ENCODE measurements at places on chromosomes 6 and 20.

DNA sequence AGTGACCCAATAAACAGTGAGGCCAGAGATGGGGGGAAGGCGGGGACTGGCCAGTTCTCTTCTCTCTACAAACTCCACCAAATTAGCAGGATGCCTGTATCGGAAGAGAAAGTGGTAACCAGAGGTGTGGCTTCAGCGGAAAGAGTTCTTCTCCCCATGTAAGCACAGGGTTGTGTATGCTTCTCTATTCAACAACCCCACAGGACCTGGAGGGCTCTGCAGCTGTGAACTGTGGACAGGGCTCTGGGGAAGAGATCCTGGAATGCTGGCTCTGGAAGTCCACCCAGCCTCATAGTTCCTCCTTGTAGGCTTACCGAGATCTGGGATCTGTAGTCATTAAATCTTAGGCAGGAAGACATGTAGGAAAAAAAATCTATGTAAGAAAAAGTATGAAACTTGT is 186.2 kb downstream of the FOXC1 start:
- no peak for DNase-seq

DNA sequence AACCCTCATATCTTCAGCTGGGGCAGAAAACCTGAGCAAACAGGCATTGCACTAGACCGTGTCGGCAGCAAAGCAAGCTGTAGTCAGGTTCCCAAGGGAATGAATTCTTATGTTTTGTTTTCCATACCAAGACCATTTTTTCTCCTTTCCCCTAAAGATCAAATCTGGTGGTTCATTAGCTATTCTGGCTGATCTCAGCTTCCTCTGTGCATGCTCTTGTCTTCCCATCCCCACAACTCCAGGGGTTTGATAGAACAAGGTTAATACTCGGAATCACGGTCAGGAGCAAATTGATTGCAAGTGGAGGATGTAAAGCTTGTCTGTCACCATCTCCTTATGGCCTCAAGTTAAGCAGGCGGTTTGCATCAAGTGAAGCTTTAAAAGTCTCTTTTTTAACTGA is 778.8 kb downstream of the KIF16B start:
- no peak for DNase-seq

GRCh38 chr6:42744351-42744893 is 1.5 kb downstream of the TBCC start:
- DNase-seq = no peak

- DNase-seq = no peak
Observed at GRCh38 chr6:155830531-155830930, 374.9 kb upstream of the NOX3 start.

GRCh38 chr20:32611286-32611685 is 26.2 kb upstream of the NOL4L start:
- no peak for DNase-seq

- no peak for DNase-seq
Observed at GRCh38 chr20:54025251-54025771, 45.1 kb downstream of the BCAS1 start.

- no peak for DNase-seq
Observed at GRCh38 chr6:135546680-135547418, 49.3 kb upstream of the AHI1 start.

DNA sequence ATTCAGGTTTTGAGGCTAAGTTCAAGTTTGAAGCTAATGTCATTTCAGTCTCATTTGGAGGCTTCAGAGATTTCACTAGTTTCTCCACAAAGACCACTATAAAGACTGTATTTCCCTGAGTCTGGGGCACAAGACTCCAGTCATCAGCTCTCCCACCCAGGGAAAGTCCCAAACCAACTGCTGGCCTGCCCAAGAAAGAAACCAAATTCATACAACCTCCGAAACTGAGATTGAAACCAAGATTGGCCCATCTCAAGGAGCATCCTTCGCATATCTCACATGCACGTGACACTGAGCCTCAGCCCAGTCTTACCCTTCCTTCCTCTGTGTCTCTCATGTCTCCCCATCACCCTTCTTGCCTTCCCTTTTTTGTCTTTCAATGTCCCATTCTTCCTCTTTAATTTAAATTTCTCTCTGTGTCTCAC is 3.5 kb upstream of the LTA start:
- DNase-seq = no peak

Measured in BJ (cell line).